ENCODE measurements at places on chromosomes 2 and 18.

DNA sequence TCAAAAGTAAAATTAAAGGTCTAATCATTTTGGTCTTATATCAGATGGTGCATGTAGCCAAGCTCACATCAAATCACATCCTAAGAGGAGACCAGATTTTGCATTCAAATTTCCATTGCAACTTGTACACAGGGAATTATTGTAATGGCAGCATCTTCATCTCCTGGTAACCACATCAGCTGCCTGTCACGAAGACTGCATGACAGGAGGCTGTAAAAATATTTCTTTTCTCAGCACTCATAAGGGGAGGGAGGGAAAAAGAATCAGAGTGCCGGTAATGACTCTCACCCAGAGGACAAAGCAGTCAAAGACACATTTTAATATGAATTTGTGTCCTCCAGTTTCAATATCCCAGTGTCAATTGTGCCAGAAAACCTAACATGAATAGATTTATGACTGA lies 216.7 kb downstream of the TMEM163 start:
- DNase-seq: no peak

DNA sequence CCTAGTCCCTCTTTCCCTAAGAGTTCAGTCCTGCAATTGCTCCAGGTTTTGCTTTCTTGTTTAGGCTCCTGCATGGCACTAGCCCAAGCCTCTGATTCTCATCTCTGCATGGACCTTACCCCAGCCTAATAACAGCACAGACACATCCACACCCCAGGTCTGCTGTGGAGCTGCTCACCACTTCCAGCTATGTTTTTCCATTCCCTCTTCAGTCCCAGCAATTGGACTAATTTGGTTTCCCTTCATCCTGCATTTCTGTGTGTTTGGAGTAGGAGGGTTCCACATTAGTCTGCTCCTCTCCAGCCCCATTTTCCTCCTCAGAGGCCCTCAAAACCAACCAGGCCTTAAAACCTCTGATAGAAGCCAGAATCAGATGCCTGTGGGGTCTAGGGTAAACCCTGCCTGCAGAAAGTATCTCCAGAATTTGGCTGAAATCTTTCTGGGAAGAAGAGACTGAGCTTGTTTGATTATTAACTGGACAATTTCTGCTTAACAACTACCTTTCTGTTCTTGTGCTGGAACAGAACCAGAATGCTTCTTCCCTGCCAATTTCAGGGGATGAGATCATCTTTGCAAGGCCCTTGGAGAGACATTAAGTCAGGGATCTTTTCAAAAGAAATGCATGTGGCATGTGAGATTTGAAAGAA lies 95.9 kb downstream of the GFPT1 start:
- DNase-seq: no peak

DNA sequence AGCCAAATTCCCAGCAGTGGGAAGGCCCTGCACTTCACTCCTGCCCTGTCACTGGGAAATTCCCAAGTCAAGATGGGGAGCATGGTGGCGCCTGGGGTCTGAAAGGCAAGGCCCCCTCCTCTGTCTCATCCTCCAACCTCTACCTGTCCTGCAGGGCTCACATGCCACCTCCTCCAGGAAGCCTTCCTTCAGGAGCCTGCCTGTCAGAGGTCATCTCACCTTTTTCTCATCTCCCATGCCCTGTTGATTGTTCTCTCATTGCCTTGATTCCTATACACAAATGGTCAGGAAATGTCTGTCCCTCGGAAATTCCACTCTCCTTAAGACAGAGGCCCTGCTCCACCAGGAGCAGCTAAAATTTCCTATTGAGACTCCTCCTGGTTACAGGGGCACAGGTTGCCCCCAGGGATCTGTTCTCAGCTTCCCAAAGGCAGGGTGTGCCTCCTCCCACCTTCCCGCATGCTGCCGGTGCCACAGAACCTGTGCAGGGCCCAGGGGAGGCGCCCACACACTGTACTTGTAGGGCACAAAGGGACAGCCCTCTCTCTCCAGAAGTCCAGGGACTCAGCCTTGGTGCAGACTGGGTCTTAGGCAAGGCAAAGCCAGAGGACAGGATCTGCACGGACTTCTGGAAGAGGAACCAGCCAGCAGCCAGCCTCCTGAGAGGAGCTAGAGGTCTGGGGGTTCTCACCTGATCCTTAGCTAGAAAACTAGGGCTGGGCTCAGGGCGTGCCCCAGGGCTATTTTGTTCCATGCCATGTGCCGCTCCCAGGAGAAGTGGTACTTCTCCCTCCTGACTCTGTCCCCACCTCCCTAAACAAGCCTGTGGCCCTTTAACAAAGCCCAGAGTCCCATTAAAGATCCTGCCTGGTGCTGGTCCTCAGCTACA lies 12.9 kb downstream of the HES6 start:
- DNase-seq: no peak

DNA sequence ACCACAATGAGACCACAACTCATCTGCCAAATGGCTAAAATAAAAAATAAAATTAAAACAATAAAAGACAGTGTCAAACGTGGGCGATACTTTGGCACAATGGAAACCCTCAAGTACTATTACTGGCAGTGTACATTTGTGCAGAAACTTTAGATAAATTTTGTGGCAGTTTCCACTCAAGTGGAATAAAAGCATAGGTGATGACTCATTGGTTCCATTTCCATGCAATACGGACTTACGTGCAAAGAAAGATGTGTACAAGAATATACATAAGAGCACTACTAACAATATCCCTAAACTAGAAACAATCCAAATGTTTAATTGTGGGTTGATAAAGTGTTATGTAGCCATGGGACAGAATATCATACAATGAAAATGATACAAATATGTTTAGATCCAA lies 259.0 kb upstream of the HNMT start:
- DNase-seq: no peak
